ENCODE measurements at places on chromosomes 13 and 19.

GRCh38 chr13:71018995-71019394 is 848.0 kb downstream of the DACH1 start:
- no peak for DNase-seq

DNA sequence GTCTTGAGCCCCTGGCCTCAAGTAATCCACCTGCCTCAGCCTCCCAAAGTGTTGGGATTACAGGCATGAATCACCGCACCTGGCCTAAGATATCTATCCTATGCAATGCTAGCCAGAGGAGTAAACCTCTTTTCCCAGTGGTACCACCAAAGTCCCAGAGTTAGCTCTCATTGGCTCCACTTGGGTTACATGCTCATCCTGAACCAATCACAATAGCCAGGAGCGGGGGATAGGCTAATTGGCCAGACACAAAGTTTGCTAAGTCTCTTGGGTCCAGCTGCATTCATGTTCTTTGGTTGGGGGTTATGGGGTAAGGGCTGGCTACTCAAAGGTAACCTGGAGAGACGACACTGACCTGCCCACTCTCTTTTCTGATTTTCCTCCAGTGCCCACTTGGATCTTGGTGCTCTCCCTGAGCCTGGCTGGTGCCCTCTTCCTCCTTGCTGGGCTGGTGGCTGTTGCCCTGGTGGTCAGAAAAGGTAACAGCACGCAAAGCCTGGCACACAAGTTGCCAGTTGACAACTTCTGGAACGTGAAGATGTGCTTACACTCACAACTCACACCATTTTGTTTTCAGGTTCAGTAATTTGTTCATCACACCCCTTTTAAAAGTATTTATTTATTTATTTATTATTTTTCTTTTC is 7.8 kb downstream of the C19orf38 start:
- no peak for DNase-seq

DNA sequence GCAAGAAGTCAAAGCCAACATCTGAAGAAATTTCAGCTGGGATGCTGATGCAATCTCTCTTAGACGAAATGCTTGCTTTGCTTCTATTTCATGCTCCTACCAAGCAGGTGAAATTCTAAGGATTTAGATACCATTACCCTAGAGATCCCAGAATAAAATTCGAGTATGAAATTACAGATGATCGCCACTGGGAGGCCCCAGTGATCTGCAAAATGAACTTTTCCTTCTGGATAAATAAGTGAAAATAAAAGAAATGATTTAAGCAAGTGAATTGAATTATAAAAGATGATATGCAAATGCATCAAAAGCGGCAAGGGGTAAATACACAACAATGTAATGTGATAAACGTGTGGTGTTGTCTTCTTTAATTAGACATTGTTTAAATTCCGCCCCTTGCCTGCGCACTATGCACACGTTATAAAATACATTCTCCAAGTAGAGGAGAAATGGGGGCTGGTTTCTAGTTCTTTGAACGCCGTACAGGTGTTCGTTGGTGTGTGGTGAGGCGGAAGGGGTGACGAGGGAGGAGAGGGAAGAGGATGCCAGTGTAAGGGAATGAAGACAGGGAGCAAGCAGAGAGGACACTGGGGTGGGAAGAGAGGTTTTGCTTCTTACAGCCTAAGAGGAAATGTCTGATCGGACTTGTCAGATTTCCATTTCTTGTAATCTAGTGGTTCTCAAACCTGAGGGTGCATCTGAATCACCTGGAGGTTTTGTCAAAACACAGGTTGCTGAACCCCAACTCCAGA is 58.0 kb downstream of the ERCC5 start:
- DNase-seq, result no peak

GRCh38 chr13:97191615-97192014 is 30.5 kb upstream of the MBNL2 start:
- DNase-seq, result no peak

GRCh38 chr19:3163943-3164342 is 14.6 kb upstream of the S1PR4 start:
- DNase-seq, result no peak

GRCh38 chr13:74678308-74678965 is 544.2 kb upstream of the KLF12 start:
- no peak for DNase-seq
